Stimulated activated CD8-positive, alpha-beta memory T cell treated with anti-CD3 and anti-CD28 coated beads, Interleukin-7, amount 100 ng/mL, for 1 hour (primary cell): ENCODE measurements at places on chromosomes 4 and X.

GRCh38 chrX:65300104-65300809 lies 234.3 kb downstream of the LAS1L start:
- DNase-seq, result no peak

DNA sequence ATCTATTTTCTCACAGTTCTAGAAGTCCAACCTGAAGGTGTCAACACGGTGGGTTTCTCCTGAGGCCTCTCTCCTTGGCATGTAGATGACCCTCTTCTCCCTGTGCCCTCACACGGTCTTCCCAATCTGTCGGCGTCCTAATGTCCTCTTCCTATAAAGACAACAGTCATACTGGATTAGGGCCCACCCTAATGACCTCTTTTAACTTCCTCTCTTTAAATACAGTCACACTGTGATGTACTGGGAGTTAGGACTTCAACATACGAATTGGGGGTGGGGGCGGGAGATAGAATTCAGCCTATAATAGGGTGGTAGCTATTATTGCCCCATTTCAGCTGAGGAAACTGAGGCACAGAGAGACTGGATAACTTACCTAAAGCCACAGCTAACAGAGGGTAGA lies 70.2 kb downstream of the SMIM20 start:
- no peak for DNase-seq

DNA sequence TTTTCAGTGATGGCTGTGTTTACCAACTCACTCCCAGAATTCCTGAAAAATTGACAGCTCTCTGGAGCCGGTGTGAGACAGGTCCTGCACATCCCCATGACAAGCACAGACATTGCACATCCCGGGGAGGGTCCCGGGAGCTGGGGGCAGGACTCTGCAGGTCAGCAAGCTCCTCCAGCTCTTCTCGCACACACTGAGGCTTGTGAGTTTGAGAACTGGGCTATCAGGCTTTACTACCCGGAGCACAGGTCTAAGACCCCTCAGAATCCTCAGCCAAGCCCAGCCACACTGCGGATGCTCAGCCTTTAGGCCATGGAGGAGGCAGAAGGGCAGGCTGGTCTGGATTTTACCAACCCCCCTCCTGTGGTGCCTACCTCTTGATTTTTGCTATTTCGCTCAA lies 5.6 kb upstream of the CLDN24 start:
- no peak for DNase-seq

DNA sequence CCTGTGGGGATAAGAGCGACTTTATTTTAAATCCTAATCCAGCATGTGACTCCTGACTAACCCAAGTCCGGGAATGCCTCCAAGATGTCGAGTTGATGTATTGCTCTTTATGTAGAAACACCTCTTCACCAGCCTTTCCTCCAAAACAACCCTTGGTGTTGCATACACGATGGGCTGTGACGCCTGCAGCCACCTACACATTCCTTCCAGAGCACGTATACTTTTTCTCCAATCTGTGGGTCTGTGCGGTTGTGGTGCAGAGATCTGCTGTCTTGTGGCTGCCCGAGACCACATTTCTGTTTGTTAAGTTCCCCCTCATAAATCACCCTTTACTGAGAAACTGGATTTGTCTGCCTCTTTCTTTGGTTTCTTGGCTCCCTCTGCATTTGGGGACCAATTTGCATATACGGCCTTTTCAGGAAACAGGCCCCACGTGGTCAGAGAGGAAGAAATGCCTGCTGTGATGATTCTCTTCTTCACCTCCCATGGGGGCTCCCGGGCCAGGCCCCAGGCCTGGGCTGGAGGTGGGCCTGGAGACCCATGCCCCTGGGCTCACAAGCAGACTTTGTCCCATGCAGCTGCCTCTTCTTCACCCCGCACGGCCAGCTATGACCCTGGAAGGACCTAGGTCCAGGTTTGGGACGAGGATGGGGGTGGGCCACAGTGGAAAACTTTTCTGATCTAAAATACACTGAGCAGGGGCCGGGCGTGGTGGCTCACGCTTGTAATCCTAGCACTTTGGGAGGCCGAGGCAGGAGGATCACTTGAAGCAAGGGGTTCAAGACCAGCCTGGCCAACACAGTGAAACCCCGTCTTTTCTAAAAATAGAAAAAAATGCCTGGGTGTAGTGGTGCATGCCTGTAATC lies 21.4 kb upstream of the AFAP1 start:
- no peak for DNase-seq

GRCh38 chr4:153110739-153111138 lies 93.5 kb upstream of the TRIM2 start:
- DNase-seq, result no peak

GRCh38 chrX:67893931-67894330 lies 350.1 kb downstream of the AR start:
- no peak for DNase-seq

- DNase-seq, result peak; percentile 4
Measured at GRCh38 chr4:101205916-101206315, 141.4 kb downstream of the PPP3CA start.

DNA sequence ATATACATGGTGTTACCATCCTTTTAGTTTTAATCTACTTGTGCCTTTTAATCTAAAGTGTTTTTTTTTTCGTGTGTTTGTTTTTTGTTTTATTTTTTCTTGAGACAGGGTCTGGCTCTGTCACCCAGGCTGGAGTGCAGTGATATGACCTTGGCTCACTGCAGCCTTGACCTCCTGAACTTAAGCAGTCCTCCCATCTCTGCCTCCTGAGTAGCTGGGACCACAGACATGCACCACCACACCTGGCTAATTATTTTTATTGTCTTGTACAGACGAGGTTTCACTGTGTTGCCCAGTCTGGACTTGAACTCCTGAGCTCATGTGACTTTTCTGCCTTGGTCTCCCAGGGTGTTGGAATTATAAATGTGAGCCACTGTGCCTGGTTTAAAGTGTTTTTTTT lies 33.1 kb downstream of the BMP2K start:
- DNase-seq, result no peak

- DNase-seq, result no peak
Measured at GRCh38 chr4:42789041-42789567, 103.4 kb upstream of the GRXCR1 start.

DNA sequence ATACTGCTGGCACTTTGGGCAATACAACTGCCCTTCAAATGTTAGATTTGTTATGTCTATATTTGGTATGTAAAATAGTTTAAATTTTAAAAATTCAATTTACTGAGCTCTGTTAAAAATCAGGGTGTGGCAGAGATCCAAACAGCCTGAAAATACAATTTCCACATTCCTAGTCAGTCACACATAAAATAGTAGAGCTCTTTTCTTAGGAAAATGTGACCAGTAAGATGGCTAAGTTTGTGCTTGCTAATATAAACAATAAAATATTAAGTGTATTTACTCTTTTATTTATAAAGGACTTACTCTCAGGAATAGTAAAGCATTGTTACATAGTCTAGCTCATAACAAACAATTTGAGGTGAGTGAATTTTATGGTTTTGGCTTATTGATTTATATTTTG lies 200.2 kb downstream of the DKK2 start:
- DNase-seq, result no peak

DNA sequence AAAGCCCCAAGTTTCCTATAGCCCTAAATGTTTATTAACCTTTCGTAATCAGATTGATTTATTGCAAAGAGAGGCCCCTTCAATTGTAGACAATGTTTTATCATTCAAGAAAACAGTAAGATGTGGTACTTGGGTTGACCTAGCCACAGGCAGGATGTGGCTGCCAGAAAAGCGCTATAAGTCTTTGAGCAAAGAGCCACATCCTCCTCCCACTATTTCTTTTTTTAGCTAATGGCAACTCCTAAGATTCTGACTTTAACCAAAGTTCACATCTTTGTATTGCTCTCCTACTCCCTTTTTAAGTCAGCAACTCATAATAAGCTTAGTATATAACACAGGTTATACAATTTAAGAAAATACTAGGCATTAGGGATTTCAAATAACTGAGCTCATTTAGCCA lies 70.7 kb upstream of the PPP3CA start:
- peak; percentile 10 for DNase-seq

DNA sequence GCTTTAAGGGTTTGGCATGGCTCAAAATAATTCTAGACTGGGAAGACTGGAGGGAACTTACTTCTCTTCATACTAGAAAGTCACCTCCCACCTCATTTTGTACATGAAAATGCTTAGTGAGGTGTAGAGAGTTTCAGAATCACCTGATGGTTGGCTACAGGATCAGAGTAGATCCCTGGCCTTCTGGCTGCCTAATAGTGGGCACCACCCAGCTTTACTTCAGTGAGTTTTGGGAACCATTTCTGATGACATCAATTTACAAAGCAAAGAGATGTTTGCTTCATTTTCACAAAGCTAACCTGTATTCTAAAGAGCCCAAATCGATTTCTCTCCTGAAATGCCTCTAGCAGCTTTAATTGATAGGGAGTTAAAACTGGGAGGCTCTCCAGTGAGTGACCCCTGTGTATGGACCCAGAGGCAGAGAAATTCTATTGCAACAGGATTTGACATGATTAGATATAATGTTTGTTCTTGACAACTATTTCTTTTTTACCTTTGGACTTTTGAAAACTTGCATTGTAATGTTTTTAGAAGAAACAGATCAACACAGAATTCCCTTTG lies 180.5 kb downstream of the PTTG2 start:
- no peak for DNase-seq

GRCh38 chrX:137354851-137355250 lies 211.1 kb upstream of the ZIC3 start:
- no peak for DNase-seq

DNA sequence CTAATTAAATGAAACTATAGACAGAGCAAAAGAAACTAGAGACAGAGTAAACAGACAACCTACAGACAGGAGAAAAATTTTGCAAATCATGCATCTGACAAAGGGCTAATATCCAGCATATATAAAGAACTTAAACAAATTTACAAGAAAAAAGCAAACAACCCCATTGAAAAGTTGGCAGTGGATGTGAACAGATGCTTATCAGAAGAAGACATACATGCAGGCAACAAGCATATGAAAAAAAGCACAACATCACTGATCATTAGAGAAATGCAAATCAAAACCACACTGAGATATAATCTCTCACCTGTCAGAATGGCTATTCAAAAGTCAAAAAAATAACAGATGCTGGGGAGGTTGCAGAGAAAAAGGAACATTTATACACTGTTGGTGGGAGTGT lies 14.8 kb downstream of the ZNF280C start:
- no peak for DNase-seq

DNA sequence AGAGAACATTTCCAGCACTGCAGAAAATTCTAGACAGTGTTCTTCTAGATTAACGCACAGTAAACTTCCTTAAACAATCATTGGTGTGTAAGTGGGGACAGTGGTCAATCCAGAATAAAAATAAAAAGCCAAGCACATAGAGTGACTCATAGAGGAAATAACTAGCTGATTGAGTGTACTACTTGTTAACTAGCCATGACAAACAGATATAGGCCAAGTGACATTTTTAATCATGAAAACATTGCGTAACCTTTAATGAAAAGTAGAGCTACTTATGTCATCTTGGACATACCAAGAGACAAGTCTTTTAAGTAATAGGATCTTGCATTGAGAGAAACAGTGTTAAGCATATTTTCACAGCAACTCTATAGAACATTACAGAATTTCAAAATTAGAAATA lies 233.9 kb upstream of the MAB21L2 start:
- no peak for DNase-seq

GRCh38 chr4:76781698-76782595 lies 116.0 kb downstream of the SOWAHB start:
- DNase-seq, result no peak

- no peak for DNase-seq
Measured at GRCh38 chr4:58368221-58368620, 1258.0 kb upstream of the IGFBP7 start.

GRCh38 chr4:103099691-103100392 lies at the start of gene BDH2:
Gene BDH2, minus strand, starts transcription at chr4:103099834. Its CDS starts 3,580 bp downstream, at chr4:103096254.
- no peak for DNase-seq

DNA sequence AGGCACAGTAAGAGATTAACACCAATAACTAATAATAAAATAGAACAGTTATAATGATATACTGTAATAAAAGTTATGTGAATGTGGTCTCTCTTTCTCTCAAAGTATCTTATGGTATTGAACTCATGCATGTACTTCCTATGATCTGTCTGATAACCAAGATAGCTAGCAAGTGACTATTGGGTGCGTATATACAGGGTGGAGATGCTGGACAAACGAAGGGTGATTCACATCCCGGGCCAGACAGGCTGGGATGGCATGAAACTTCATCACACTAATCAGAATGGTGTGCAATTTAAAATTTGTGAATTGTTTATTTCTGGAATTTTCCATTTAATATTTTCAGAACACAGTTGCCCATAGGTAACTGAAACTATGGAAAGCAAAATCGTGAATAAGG lies 96.8 kb downstream of the PHEX start:
- DNase-seq, result no peak

- no peak for DNase-seq
Measured at GRCh38 chrX:44765556-44765955, 78.3 kb upstream of the DUSP21 start.

DNA sequence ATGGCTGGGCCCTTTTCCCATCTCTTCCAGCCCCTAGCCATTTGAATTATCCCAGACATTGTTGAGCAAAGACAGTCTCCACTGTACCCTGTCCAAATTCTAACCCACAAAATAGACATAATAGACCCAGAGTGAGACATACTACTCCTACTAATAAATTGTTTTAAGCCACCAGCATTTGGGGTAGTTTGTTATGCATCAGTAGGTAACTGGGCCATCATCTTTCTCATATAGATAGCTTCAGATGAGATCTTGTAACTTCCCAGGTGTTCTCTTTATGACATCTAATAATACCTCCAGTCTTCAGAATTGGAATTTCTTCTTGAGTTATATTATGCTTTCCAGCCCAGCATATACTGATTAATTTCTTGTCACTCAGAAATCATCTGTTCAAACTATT lies 117.2 kb upstream of the OTUD4 start:
- no peak for DNase-seq

DNA sequence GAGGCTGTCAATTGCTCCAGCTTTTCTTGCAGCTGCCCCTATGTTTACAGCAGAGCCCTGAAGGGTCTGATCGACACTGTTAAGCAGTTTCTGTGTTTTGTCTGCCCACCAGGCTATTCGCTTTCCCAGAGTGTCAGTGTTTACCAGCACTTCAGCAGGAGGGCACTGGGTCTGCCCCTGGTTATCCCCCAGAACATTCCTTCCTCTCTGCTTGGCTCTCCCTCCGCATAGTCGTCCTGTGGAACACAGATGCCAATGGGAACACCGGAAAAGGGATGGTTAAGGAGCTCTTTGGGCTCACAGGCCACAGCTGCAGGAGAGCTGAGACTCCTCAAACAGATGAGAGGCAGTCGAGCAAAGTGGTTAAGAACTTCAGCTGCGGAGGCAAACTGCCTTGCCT lies 71.3 kb upstream of the FBXW7 start:
- DNase-seq, result no peak

GRCh38 chr4:61507091-61507490 lies 307.0 kb downstream of the ADGRL3 start:
- DNase-seq, result no peak
